ENCODE measurements at places on chromosomes 7 and 10. TPM values are rescaled to one million over a fixed set of nuclear protein-coding genes. Genes with fewer than 3 reads are reported as not detected.

CYP2E1 gene
- 1.4 TPM for total RNA-seq

CTAGE6 gene
- total RNA-seq: 1.2 TPM

SORCS1 gene
- total RNA-seq: not detected

NPC1L1 gene
- 0.16 TPM for total RNA-seq

CLIP2 gene
- total RNA-seq: 4.9 TPM

OPALIN gene
- total RNA-seq: not detected

ZNF107 gene
- 32.5 TPM for total RNA-seq

KLF14 gene
- not detected for total RNA-seq

OR6V1 gene
- total RNA-seq: not detected

FGL2 gene
- 6.1 TPM for total RNA-seq

ADGRA1 gene
- total RNA-seq: not detected

HOXA3 gene
- total RNA-seq: not detected

ZNF365 gene
- not detected for total RNA-seq

NOS3 gene
- 1.8 TPM for total RNA-seq

HOXA7 gene
- not detected for total RNA-seq

DENND2A gene
- total RNA-seq: not detected

WNT8B gene
- total RNA-seq: not detected

GDF2 gene
- not detected for total RNA-seq

EIF3A gene
- 93.6 TPM for total RNA-seq

AKR1C2 gene
- total RNA-seq: not detected

PNLIP gene
- not detected for total RNA-seq

NACAD gene
- 0.16 TPM for total RNA-seq

IL6 gene
- not detected for total RNA-seq

PITRM1 gene
- 114 TPM for total RNA-seq

MRPS33 gene
- total RNA-seq: 52.2 TPM

FXYD4 gene
- total RNA-seq: not detected

VSTM4 gene
- not detected for total RNA-seq

AS3MT gene
- total RNA-seq: 1.8 TPM

NEBL gene
- not detected for total RNA-seq

ICA1 gene
- total RNA-seq: not detected

TRIM74 gene
- total RNA-seq: 9.1 TPM

MAGI2 gene
- total RNA-seq: 0.58 TPM

TMEM196 gene
- not detected for total RNA-seq

MEST gene
- 15.9 TPM for total RNA-seq

DEPP1 gene
- not detected for total RNA-seq

HKDC1 gene
- total RNA-seq: 0.65 TPM

ARHGEF35 gene
- total RNA-seq: 4.2 TPM

HNRNPA2B1 gene
- total RNA-seq: 555 TPM

ZNF804B gene
- not detected for total RNA-seq

CYP2C9 gene
- not detected for total RNA-seq

AVL9 gene
- 44.5 TPM for total RNA-seq

ABCC2 gene
- 5.5 TPM for total RNA-seq

NFE2L3 gene
- total RNA-seq: 2.1 TPM

MUC12 gene
- total RNA-seq: not detected
